ENCODE measurements at places on chromosomes 7 and 10.

DNA sequence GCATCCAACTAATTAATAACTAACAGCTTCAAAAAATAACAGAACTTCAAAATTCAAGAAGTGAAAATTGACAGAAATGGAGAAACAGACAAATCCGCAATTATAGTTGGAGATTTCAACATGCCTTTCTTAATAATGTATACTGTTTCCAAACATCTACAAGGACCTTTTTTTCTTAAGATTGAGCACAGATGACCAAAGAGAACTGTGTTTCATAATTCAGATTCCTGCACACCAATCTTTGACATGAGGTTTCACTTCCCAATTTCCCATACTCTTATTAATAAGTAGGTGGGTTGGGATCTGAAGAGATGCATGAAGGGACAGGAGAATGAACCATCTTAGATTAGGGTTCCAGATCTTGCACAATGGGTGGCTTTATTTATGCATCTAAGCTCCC lies 24.9 kb upstream of the GIMAP7 start:
- H3K27ac ChIP-seq = no peak overlapping the region
- H3K4me1 ChIP-seq = no peaks in the 10 kb centered on the region
- DNase-seq = no peak
- no peaks in the 10 kb centered on the region for H3K36me3 ChIP-seq

- peaks cover 5% of the 10 kb centered on the region for H3K27me3 ChIP-seq
- no peaks in the 10 kb centered on the region for H3K4me1 ChIP-seq
- no peak overlapping the region for H3K27ac ChIP-seq
- peaks cover 15% of the 10 kb centered on the region for H3K36me3 ChIP-seq
Observed at GRCh38 chr7:73387221-73387828, 46.3 kb upstream of the FZD9 start.

DNA sequence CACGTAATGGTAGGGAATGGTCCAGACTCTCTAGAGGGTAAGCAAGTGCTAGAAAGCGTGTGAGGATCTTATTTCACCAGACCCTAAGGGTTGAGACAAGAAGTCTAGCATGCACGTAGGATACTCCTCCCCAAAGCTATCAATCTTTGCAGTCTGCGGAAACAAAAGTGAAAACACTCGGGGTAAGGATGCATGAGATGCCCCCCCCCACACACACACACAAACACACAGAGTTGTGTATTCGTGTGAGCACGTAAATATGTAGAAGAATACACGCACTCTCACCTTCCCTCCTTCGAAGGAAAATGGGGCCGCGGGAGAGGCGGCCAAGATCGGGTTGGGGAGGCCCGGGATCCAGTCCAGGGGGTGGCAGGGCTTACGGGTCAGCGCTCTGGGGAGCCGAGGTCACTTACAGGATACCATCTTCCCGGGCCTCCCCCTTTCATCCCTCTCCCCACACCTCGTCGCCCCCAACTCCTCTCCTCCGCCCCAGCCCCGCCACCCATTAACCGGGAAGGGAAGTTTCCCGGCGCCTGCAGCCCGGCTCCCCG lies 455 bp downstream of the CUL2 start:
- H3K4me3 ChIP-seq = peak overlapping the region; percentile 96
- peaks cover 22% of the 10 kb centered on the region for H3K36me3 ChIP-seq
- peaks cover 1% of the 10 kb centered on the region for H3K27me3 ChIP-seq
- H3K27ac ChIP-seq = peak overlapping the region; percentile 79
- no peak for DNase-seq
- H3K4me1 ChIP-seq = peaks cover 41% of the 10 kb centered on the region

DNA sequence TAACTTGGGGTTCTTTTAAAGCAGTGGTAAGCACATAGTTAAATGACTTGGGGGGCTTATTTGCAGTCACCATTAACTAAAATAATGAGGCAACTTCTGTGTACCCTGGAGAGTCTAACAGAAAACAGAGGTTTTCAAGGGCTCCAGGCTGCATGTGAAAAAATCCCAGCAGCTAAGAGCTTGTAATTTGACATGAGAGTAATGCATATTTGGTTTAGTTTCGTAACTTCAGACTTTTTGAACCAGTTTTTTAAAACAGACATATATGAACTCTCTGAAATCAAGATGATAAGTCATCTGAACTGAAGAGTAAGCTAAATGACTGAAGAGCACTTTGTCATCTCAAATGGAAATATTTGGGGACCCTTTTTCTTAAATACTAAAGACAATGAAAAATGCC lies 40.2 kb upstream of the IFRD1 start:
- H3K36me3 ChIP-seq = no peaks in the 10 kb centered on the region
- peaks cover 9% of the 10 kb centered on the region for H3K27me3 ChIP-seq
- H3K27ac ChIP-seq = no peak overlapping the region
- peaks cover 5% of the 10 kb centered on the region for H3K4me1 ChIP-seq

- H3K36me3 ChIP-seq = no peaks in the 10 kb centered on the region
- peak overlapping the region; percentile 69 for H3K4me3 ChIP-seq
- DNase-seq = peak; percentile 60
- no peaks in the 10 kb centered on the region for H3K27me3 ChIP-seq
Observed at GRCh38 chr7:78437118-78437517, 638.5 kb downstream of the PHTF2 start.

DNA sequence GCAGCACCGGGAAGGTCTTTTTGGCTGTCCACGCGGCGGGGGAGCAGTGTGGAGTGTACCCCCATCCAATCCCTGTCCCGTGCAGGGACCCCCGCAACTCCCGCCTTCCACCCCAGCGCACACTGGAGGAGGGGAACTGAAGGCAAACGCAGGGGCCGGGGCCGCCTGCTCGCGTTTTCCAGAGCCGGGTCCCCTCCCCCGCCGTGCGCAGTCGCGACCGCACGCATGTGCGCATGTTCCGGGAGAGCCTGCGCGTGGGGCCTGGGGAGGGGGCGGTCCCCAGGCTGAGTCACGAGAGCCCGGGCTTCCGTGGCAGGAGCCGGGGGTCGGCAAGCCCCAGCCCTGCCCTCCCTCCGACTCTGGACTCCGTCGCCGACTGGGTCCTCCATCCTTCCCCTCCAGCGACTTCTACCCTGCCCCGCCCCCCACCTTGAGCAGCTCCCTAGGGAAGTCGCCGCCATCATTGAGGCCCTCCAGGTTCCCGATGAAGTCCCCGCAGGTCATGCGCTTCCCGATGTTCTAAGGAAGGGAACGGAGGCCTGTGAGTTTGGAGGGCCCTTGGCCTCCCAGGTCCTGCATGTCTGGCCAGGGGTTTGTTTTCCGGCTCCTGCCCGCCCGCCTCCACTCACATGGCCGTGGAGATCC lies 8.0 kb downstream of the PSD start:
- peak overlapping the region; percentile 47 for H3K4me3 ChIP-seq
- no peak for DNase-seq
- H3K36me3 ChIP-seq = peaks cover 7% of the 10 kb centered on the region
- H3K27me3 ChIP-seq = peaks cover 61% of the 10 kb centered on the region
- H3K27ac ChIP-seq = no peak overlapping the region

DNA sequence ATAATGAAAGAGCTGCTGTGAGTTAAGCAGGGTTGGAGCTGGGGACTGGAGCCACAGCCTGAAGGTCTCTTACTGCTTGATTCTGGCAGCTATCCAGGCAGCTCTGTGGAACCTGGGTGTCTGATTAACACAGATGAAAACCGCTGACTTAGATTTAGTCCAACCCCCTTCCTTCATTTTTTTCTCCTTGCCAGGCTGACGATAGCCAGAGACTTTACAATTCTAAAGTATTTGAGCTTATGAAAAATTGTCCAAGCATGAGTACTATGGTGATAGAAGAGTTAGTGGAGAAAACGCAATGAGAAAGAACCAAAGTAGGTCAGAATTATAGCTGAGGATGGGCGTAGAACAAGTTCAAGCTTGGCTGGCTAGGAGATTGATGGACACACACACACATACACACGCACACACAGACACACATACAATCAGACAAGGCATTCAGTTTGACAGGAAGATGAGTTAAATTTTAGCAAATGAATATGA lies 13.5 kb upstream of the GPR85 start:
- DNase-seq = no peak
- no peaks in the 10 kb centered on the region for H3K27me3 ChIP-seq
- no peaks in the 10 kb centered on the region for H3K36me3 ChIP-seq
- H3K27ac ChIP-seq = no peak overlapping the region
- no peak overlapping the region for H3K4me3 ChIP-seq
- H3K4me1 ChIP-seq = no peaks in the 10 kb centered on the region

DNA sequence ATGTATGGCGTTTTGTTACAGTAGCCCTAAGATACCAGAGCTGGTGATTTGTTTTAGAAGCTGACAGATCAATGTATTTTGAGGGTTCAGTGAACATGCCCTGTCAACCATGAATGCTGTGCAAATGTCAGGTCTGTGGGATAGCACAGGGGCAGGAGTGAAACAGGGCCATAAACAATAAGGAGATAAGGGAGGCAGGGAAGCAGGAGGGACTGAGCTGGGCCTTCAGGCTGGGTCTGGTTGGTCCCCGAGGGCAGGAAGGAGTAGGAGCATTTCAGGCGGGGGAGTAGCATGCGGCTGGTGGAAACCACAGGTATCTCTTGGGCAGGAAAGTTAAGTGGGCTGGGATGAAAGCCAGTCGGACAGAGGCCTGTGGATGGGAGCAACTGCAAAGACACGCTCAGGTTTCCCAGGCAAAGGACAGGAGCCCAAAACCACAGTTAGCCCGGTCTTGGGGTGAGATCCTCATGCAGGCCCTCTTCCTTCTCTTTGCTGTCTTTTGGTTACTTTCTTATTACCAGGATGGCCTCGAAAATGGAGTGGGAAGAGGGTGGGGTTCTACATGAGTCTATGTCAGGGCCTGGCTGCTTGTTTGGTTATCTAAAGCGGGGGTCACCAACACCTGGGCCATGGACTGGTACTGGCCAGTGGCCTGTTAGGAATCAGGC lies 69.5 kb upstream of the SEPHS1 start:
- no peaks in the 10 kb centered on the region for H3K36me3 ChIP-seq
- no peak for DNase-seq
- H3K4me3 ChIP-seq = no peak overlapping the region
- peaks cover 40% of the 10 kb centered on the region for H3K27me3 ChIP-seq

DNA sequence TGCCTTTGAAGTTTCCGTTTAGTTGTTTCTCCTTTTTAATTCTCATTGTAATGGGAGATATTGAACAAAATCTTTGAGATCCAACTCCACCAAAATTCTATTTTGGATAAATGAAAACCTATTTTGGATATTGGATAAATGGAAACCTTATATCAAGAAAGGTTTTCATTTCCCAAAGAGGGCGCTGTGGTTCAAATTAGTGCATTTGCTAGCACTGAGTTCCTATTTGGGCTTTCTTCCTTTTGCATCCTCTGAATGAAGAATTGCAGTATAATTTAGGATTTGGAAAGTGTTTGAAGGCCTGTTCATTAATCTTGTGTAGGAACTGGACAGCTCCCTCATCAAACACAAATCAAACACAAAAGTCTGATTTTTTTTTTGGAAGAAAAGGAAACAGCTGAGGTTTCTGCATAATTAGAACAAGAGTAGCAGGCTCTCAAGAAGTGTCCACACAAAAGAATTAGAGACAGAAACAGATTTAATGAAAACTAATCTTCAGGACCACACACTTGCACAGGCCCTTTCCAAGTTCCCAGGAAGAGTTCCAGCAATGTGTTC lies 80.8 kb upstream of the KLF14 start:
- H3K36me3 ChIP-seq = no peaks in the 10 kb centered on the region
- H3K4me3 ChIP-seq = no peak overlapping the region
- peak; percentile 49 for DNase-seq

DNA sequence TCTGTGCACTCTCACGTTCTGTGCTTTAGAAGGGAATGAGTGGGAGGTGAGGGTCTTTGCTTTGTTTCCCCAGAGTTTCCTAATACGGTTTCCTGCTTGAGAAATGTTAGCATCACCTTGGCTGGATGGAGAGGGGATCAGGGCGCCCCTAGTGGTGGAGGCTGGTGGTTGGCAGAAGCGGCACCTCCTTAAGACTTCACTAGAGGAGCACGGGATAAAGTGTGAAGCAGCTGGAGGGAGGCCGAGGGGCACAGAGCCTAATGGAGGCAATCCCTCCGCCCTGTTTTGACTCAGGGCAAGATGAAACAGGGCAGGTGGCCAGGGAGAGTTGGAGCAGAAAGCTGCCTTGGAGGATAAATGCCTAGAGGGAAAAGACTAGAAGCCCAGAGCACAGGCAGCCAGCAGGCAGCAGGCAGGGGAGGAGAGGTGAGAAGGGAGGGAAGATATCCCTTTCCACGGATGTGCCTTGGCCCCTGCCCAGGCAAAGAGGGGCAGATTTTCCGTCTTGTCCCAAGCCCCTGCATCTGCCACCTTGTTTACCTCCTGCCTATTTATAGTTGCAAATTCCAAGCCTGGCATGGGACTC lies 56.0 kb upstream of the BTRC start:
- peak; percentile 5 for DNase-seq
- H3K27ac ChIP-seq = no peak overlapping the region
- H3K36me3 ChIP-seq = no peaks in the 10 kb centered on the region
- H3K4me3 ChIP-seq = no peak overlapping the region
- peaks cover 1% of the 10 kb centered on the region for H3K4me1 ChIP-seq

DNA sequence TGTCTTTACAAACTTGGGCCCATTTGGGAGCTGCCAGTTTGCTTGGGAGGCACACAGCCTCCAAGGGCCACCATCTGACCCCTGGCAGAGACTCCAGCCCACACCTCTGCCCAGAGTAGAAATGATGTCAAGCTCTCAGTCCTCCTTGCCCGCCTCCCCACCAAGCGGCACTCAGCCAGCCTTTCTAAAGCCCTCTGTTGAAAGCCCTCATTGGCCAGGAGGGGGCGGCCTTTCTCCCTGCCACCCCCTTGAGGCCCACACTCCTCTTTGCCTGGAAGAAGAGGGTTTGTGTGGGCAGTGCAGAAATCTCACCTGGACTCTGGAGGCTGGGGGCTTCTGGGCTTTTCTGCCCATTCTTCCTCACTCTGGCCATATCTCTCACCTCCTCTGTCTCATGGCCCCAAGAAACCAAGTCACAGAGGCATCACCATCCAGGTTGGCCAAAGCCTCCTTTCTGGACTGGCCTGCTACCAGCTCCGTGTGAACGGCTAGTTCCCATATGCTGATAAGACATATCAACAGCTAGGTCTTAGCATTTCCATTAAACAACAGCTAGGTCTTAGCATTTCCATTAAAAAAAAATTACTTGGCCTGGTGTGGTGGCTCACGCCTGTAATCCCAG lies 36.1 kb downstream of the UBTD1 start:
- peaks cover 56% of the 10 kb centered on the region for H3K4me1 ChIP-seq
- H3K36me3 ChIP-seq = peaks cover 2% of the 10 kb centered on the region
- no peak overlapping the region for H3K4me3 ChIP-seq
- DNase-seq = no peak

GRCh38 chr10:11593612-11594011 lies 17.8 kb downstream of the USP6NL start:
- no peaks in the 10 kb centered on the region for H3K36me3 ChIP-seq
- no peak overlapping the region for H3K4me3 ChIP-seq
- DNase-seq = no peak
- H3K27ac ChIP-seq = no peak overlapping the region
- H3K4me1 ChIP-seq = peaks cover 12% of the 10 kb centered on the region

DNA sequence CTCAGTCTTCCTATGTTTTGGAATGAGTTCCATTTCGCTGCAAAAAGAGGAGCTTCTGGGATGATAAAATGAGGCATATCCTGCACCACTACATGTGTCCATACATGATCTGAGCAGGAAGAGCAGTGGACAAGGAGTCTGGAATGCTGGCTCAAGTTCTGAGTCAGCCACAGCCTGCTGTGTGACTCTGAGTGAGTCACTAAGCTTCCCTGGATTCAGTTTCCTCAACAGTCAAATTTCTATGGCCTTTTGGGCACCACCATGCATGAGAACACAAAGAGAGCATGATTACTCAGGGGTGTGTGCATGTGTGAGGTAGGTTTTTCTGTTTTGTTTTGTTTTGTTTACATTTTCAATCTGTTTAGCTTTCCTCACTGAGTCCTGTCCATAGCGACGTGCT lies 254.6 kb downstream of the ANKRD30A start:
- H3K27me3 ChIP-seq = no peaks in the 10 kb centered on the region
- H3K4me3 ChIP-seq = no peak overlapping the region
- H3K27ac ChIP-seq = no peak overlapping the region
- DNase-seq = no peak
- no peaks in the 10 kb centered on the region for H3K4me1 ChIP-seq
